Sigmoid colon (tissue), 7 donors: ENCODE measurements at places on chromosomes 12 and 14.

DNA sequence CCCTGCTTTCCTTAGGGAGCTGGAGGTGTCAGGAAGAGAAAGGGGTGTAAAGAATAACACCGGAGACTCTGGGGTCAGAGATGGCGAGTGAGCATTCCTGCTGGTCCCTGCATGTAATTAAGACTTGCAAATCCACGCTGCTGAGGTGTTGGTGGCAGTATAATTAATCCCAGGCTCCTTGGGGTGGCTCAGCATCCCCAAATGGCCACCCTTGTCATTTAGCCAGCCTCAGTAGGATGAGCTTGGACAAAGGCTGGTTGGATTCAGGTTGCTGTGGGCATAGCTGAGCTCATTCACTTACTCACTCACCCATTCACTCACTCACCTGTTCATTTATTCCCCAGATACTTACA is 174.4 kb upstream of the RPH3A start:
- no peak for DNase-seq

- DNase-seq = no peak
Measured at GRCh38 chr12:57430112-57430930, 522 bp downstream of the R3HDM2 start.

DNA sequence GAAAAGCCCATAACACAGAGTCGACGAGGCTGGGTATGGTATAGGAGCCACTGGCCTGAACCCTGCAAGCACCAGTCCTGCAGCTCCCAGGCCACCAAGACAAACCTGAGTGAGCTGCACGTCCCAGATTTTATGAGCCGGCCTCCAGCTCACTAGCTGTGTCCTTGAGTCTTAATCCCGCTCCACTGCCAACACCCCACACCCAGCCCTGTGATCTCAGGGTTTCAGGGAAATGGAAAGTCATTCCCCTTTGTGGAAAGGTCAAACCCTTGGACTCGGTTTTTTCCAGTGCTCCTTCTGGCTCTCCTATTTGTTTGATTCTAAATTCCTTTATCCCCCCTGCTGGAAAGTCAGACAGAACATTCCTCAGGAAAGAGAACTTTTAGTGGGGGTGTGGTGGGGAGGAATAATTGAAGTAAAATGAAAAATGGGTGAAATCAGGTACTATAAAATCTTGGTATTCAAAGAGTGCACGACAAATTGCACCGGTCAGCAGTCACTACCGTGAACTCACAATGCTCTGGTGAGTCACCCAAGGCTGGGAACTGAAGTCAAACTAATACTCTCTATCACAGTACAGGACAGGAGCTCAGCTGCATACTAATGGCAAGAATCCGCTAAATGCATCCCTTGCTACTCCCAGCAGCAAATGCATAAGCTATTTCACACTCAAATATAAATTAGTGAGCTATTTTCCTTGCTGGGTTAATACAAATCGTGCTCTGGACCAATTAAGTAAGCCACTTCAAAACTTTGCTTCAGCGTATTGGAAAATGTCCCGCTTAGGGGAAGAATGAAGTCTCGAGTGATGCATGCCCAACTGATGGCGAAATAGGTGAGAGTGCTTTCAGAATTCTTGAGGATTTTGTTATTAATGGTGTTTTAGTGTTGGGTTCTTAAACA is 9.0 kb downstream of the PITPNM2 start:
- DNase-seq = peak; percentile 85

DNA sequence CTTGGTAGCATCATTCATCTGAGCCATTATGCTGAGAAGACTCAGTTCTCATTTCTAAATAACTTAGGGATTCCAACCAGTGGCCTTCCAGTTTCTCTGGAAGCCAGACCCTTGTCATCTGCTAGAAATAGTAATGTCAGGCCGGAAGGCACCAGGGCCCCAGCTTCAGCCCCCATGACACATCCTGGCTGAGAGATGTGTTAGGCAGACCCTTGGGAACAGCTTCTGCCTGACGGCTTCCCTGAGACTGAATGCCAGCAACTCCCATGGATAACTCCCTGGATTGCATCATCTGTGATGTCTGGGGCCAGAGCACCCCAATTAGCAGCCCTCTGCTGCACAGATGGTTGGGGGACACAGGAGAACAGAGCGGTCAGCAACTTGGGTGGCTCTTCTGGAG is 583.5 kb upstream of the TBX3 start:
- no peak for DNase-seq

GRCh38 chr14:67837011-67837624 is 17.5 kb downstream of the RAD51B start:
- DNase-seq = peak; percentile 71

GRCh38 chr12:109930028-109930800 is 30.1 kb downstream of the TCHP start:
- DNase-seq = no peak

GRCh38 chr14:24694680-24695079 is 60.7 kb upstream of the GZMB start:
- no peak for DNase-seq

DNA sequence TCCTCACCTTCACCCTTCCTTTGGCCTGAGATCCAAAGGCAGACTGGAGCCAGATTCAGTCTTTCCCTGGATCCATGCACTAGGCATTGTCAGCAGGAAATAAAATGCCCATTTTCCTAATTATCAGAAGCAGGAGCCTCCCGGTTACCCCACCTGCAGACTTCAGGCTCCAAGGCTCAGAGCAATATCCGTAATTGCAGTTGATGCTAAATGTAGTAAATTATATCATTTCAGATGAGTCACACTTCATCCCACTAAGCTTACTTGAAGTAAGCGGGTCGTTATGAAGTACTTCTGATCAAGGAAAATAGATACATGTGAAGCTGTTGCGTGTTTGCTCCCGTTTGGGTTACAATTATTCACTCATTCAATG is 110.7 kb upstream of the SFSWAP start:
- no peak for DNase-seq

- DNase-seq = no peak
Measured at GRCh38 chr12:8036346-8036745, 3.8 kb downstream of the FOXJ2 start.

- DNase-seq = no peak
Measured at GRCh38 chr12:52836042-52836466, 1.9 kb upstream of the KRT79 start.

DNA sequence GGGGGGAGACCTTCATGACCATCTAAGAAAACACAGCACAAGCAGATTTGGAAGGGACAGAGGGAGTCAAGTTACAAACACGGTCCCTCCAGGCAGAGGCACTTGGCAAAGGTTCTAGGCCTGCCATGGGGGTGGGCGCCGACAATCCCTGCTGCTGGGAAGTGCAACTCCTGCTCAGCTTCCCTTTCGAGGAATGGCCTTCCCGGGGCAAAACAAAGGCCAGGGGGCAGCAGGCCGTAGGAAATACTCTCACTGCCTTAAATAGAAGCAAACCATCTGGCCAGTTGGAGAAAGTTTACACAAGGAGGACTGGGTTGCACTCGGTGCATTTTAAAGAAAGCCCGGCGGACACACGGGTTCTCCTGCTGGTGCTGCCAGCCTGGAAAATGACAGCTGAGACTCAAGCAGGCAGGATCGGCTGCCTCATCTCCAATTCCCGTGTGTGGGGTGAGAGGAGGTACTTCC is 65.8 kb downstream of the ITPK1 start:
- DNase-seq = no peak

DNA sequence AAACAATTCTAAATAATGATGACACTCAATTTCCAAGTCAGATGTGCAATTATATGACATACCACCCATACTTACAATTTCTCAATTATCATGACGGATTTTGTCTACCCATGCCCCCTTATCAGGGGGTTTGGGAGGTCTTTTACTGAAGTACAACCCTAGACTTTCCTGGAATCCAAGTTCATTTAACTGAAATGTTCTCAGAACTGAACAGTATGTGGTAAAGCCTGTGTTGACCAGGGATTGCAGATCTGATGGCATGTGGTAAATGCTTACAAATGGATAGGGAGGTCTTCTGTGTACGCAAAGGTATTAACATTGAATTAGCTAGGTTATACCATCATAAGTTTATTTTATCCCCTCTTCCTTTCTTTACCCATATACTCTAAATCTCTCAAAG is 281.8 kb downstream of the CEP128 start:
- no peak for DNase-seq

DNA sequence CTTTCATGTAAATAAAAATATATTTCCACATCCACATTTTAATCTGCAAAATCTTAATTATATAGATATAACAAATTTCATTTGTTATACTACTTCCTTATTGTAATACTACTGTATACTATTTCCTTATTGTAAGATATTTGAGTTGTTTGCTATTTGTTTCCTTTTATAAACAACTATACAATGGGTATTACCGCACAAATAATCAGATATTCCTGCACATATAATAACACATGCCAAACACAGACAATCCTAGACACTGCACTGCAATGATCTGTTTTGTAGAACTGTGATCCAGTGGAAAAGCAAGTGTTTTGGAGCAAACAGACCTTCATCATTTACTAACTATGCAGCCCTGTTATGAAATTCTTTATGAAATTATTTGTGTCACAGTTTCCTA is 30.5 kb downstream of the PRKD1 start:
- no peak for DNase-seq

DNA sequence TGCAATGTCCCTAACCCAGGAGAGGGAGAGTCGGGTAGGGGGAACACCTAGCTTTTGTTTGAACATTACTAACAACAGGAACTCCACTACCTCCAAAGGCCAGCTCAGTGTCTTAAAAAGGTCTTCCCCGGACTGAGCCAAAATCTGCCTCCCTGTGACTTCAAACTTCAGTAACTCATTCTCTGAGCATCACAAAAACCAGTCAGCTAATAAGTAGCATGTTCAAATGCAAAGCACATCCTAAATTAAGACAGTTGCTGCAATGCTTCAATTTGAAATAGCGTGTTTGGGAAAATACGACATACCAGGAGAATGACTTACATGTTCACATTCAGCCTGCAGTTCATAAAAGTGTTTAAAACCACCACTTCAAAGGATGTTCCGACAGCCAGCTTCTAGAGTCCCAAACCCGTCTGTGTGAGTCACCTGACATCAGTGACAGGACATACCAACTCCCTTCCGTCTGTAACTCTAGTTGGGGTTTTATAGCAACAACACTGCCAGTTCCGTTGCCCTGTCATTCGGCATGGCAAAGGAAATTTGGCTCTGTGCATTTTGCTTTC is 13.0 kb downstream of the ZFP36L1 start:
- DNase-seq = peak; percentile 81

- no peak for DNase-seq
Measured at GRCh38 chr14:95547272-95547625, 12.4 kb downstream of the GLRX5 start.

- DNase-seq = no peak
Measured at GRCh38 chr14:65239938-65240296, 137.6 kb upstream of the MAX start.

DNA sequence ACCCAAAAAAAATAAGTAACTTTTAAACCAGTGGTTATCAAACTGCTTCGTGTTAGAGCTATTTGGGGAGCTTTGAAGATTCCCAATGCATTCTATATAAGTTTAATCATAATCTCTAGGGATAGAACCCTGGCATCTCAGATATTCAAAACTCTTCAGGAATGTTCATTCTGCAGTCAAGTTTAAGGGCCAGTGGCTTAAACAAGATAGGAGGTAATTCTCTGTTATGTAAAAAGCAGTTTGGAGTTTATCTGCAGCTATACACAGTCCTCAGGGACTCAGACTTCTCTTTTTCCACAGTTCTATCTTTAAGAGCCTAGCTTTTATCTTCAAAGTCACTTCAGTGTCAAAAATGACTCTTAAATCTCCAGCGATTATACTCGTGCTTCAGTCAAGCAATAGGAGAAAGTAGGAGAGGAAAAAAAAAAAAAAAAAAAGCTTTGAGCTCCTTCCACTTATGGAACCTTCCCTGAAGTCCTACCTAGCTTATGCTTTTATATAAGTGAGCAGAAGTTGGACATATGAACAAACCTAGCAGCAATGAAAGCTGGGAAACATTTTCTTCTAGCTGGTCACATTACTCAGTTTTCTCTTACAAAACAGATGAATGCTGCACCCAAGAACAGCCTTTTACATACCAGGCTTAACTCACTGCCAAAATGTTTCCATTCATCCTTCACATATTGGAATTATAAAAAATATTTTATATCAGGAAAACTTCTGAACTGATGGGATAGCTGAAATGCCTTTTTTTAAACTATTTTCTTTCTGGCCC is 302.8 kb downstream of the FSCB start:
- no peak for DNase-seq

GRCh38 chr14:89458713-89459420 is 41.8 kb upstream of the FOXN3 start:
- peak; percentile 18 for DNase-seq

DNA sequence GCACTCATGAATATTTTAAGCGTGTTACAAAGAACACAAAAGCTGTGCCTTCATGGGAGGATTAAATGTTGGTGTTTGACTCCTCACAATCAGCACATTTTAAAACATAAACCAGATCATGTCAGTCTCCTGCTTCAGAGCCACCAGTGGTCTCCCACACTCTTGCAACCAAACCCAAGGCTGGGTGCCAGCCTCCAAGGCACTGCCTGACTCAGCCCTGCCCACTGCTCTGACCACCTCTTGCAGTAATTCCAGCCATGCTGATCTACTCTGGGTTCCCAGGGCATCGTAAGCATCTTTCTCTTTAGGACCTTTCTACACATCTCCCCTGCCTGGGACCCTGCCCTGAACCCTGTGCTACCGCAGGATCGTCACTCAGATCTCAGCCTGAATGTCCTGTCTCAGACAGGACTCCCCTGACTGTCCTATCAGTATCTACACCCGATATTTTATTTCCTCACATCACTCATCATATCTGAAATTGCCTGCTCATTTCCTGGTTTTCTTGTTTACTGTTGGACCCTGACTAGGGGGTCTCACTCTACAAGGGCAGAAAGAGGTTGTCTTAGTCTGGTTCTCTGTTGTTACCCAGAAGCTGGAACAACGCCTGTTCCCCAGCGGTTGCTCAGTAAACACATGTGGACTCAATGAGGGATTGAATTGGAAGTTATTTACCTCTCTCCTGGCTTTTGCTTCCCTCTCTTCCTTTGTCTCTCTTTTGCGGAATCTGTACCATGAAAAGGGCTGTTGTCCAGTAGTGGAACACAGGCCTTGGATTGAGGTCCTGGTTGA is 449.8 kb downstream of the RAD51B start:
- DNase-seq = no peak

- no peak for DNase-seq
Measured at GRCh38 chr12:57027011-57027804, 10.9 kb upstream of the TAC3 start.

DNA sequence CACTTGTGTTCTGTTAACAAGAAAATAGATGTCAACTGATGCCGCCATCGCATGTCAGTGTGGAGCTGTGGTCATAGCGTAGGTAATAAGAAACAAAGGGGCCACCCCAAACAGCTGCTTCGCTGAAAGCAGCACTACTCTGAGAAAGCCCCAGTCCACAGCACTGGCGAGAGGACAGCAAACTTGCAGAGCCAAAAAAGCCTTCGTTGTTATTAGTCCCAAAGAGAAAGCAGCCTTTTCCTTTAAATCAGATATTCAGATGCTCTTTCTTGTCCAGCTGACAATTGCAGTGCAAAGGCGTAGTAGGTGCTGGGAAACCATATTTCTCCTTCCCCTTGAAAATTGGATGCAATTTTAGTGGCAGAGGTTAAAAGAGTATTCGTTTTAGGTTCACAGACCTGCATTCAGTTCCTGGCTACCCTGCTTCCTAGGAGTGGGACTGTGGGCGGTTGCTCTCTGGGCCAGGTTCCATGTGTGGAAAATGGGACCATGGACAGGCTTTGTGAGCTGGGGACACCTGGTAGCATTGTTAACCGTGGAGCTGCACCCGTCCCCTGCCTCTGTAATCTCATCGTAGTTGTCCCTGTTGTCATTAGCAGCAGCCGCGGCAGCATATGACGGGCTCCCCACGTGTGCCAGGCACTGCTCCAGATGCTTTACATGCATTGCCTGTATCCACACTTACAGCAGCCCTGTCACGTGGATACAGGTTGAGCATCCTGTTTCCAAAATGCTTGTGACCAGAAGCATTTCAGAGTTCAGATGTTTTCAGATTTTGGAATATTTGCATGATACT is 54.2 kb downstream of the ELK3 start:
- DNase-seq = no peak
